ENCODE measurements at places on chromosomes 2 and 18.

- no peak for DNase-seq
These were observed 3.2 kb upstream of the AAK1 start for GRCh38 chr2:69646714-69647113.

DNA sequence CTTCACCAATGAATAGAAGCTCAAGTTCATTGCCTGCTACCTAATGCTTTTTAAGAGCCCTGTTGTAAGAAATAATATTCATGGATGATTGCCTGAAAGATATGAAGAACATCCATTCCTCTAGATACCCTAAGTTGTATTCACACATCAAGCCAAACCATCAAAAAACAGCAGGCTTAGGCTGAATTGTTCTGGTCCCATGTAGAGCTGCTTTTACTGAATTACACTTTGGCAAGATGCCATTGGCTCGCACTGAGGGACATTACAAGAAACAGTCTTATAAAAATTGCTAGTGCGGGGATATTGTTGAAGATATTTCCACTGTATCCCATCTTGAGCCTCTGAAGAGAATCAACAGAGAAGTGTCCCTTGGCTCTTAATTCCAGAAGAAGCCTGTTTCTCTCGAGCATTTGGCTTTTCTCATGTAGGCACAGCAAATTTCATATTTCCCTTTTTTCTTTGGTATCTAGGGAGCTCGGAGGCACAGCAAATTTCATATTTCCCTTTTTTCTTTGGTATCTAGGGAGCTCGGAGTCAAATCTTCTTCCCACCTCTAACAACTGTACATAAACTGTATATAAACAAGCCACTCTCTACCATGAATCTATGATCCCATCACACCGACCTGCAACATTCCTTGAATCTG lies 107.5 kb downstream of the COLEC12 start:
- no peak for DNase-seq

DNA sequence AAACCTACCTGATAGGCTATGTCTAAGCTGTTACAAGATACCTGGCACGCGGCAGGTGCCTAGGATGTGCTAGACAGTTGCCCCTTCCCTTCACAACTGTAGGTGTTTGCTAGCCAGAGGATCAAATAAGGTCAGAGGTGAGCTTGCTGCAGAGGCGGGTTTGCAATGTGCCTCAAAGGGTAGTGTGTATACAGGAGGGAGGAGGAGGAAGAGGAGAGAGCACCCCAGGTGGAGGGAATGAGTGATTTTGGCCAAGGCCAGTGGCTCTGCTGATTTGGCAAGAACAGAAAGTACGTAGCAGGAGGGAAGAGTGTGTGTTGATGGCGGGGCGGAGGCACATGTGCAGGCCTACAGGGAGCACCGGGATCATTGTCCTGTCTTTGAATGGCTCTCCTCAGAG lies 236.5 kb downstream of the HAUS1 start:
- DNase-seq = no peak

DNA sequence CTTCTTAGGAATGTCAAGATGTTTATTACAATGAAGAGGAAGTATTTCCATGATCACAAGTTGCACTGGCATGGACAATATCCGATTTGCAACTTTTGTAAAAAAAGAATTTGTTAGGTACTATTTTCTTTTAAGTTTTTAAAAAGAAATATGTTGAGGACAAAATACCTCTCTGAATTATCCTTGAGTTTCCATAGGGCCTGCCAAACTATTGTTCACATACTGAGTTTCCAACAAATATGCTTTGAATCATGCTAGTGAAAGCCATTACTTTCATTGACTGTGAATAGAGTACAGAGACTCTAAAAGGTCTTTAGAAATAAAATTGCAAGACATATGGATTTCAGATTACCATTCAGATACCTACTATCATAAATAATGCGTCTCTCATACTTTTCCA lies 566.1 kb downstream of the TMEM182 start:
- no peak for DNase-seq

GRCh38 chr2:44246436-44246835 lies 28.8 kb upstream of the SLC3A1 start:
- DNase-seq = no peak

- no peak for DNase-seq
These were observed 94.5 kb downstream of the RDH14 start for GRCh38 chr2:18465979-18466378.

DNA sequence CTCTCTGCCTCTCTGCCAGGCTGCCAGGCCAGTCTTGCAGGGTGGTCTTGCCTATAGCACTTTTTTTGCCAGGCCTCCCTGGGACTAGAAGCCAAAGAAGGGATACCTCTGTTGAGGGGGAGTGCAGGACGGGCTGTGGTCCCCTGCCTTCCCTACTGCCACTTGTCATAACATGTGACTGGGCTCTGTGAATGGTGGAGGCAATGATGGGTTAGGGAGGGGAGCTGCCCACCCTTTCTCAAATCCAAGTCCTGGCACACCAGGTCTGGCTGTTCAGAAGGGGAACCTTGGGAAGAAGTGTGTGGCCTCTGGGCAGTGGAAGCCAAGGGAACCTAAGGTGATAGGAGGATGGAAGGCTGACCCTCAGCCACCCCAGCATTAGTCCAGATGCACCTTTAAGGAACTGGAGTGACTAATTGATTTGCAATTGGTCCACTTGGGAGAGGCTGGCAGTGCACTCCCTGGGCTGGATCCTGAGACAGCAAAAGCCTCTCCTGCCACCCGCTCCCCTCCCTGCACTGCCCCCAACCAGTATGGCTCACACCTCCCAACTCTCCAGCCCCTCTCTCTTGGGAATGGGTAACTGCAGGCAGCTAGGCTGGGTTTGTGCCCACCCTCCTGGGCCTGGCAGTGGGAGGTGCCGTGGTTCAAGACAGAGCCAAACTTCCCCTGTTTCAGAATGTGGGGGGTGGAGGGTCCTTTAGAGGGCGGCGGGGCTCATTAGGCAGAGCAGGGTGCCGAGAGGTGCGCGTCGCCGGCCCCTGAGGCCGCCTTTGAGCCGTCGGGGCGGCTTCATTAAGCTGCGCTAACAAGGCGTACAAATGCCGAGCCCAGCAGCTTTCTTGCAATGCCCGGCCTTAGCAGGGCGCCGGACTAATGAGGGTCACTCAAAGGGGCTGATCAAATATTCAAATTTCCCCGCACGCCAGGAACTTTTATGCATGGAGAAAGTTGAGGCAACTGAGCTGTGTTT lies 4.5 kb upstream of the SIX3 start:
- no peak for DNase-seq

- no peak for DNase-seq
These were observed 35.8 kb upstream of the DYNAP start for GRCh38 chr18:54555286-54555685.

- DNase-seq = no peak
These were observed 89.8 kb upstream of the TEX51 start for GRCh38 chr2:126808929-126809328.

DNA sequence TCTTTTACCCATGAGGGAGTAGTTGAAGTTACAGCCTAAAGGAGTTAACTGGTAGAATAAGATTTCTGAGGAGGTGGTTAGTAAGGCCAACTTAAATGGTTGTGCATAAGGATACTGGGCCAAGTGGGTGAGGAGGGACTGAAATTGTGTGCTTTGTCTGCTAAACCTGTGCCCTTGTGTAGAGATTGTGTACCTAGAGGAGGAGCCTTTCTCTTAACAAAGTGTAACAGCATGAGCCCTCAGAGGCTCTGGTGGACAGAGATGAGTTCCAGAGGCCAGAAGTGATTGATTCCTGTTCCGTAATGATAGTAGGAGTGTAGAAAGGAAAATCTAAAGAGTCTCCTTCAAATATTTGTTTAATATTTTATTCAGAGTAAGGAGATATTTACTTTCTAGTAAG lies 42.9 kb downstream of the OTX1 start:
- no peak for DNase-seq

DNA sequence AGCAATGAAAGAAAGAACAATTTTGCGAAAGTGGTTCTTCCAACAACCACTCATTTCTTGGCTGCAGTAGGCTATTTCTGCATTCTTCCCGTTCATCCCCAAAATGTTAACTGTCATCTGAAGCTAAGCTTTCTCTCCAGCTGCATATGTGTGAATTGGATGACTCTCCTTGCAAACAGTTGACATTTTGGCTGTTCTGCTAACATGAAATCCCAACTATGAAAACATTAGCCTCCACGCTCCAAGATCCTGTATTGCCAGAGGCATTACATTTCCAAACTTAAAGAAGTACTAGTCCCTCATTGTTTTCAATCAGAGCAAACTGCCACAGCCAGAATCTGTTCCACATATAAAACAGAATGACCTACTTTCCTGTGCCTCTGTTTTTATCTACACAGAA lies 88.5 kb downstream of the TGIF1 start:
- no peak for DNase-seq

DNA sequence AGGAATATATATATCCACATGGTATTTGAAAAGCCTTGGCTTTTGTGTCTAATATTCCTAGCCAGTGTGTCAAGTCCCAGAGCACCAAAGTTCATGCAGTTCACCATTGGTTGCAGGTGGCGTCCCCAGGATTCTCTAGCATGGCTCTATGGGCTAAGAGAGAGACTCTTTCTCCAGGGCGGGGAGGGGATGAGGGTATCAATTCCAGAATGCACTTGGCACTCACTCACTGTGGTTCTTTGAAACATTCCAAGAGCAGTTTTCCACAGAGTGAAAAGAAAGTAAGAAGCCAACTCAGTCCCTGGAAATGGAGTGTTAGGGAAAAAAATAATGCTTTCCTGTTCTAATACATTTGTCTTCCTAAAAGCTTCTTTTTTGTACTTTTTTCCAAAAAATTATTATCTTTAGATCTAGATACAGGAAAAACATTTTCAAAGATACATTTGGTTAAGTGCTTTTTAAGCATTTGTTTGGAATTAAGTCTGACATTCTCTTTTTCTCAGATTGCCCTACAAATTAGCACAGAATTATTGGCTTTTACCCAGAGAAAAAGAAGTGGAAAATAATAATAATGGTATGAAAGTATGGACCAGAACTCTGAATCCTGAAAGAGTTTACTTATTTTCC lies 239.9 kb downstream of the PAX3 start:
- no peak for DNase-seq

DNA sequence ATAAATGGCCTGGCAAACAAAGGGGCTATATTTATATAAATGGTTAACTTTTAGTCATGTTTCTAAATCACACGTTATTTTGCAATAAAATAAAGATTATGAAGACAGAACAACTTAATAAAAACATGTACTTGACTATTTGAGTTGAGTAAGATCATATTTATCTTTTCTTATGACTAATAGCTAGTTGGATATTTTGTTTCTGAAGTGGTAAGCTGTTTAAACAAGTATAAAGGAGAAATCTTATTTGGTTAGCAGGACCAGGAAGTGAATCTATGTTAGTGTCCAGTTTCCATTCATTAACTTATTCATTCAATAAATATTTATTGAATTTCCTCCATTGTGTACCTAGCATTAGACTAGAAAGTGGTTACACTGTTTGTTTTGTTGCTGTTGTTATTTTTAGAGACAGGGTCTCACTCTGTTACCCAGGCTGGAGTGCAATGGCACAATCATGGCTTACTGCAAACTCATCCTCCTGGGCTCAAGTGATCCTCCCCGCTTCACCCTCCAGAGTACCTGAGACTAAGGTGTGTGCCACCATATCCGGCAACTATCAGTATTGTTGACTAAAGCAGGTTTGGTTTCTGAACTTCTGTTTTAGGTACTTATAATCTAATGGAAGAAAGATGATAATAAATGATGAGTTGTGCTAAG lies 312.6 kb downstream of the DPP10 start:
- DNase-seq = no peak

- no peak for DNase-seq
These were observed 323.5 kb upstream of the SKOR2 start for GRCh38 chr18:47574966-47575365.

DNA sequence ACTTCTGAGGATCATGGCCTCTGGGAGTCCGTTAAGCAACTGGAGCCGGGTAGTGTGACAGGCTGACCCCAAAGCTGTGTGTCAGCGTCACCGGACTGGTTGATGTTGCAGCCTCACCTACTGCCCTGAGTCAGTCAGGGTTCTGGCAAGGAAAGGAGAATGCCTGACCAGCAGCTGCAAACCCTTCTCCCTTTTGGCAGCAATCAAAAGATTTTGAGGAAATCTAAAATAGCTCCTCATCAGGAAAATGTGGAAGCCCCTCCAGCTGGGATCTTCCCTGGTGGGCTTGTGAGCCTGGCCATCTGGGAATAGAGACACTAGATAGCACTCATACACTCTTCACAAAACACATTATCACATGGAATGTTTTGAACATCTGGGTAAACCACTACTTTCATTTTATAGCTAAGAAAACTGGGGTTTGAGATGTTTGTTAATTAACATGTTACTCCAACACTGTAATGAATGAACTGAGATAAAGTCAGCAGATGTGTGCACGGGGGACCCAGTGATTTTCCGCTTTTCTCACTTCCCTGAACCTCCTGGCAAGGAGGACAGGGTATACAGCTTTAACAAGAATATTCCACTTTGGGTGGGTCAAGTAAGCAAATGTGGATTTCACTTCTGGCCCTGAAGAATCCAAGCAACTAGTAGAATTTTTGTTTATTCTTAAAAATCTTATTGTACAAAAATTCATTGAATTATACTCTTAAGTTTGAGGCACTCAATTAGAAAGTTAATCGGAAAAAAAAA lies 24.7 kb downstream of the CLUL1 start:
- no peak for DNase-seq

DNA sequence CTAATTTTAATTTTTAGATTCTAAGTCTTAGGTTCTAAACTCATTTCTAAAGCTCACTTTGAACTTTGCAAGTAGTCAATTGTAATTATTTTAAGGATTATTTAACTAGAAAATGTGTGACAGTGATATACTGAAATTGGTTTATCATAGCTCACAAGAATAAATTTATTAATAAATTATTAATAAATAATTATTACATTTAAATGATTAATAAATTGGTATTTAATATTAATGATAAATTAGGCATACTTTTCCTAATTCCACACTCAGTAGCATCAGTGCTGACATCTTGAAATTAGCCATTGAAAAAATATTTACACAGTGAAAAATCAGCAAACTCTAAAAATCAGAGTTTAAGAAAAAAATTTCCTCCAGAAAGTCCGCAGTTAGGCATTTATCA lies 433.7 kb downstream of the FIGN start:
- DNase-seq = no peak

DNA sequence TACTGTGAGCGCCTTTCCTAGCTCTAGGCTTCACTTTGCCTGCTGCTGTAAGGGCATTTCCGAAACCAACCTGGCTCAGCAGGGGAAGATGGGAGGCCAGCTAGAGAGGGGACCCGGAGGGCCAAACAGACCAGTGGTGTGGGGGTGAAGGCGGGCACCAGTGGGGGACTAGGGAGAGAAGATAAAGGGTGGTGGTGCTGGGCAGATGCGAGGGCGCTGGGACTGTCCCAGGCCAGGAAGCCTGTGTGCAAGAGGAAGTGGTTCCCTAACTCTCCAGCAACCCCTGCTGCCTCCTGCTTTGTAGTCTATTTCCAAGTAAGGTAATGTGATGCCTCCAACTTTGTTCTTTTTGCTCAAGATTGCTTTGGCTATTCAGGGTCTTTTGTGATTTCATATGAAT lies 73.1 kb downstream of the DNAH7 start:
- no peak for DNase-seq

GRCh38 chr2:46967990-46968647 lies 52.5 kb upstream of the MCFD2 start:
- DNase-seq = peak; percentile 81

Data from heart left ventricle (tissue), 16 donors.